ENCODE measurements at places on chromosomes 2 and 18. TPM values are rescaled to one million over a fixed set of nuclear protein-coding genes. Genes with fewer than 3 reads are reported as not detected.

DLX1 gene
- not detected for total RNA-seq

ZNF396 gene
- total RNA-seq: 0.60 TPM

CRYGD gene
- total RNA-seq: not detected

FMNL2 gene
- total RNA-seq: 62.1 TPM

STK39 gene
- 18.4 TPM for total RNA-seq

IMMT gene
- 62.4 TPM for total RNA-seq

DNA sequence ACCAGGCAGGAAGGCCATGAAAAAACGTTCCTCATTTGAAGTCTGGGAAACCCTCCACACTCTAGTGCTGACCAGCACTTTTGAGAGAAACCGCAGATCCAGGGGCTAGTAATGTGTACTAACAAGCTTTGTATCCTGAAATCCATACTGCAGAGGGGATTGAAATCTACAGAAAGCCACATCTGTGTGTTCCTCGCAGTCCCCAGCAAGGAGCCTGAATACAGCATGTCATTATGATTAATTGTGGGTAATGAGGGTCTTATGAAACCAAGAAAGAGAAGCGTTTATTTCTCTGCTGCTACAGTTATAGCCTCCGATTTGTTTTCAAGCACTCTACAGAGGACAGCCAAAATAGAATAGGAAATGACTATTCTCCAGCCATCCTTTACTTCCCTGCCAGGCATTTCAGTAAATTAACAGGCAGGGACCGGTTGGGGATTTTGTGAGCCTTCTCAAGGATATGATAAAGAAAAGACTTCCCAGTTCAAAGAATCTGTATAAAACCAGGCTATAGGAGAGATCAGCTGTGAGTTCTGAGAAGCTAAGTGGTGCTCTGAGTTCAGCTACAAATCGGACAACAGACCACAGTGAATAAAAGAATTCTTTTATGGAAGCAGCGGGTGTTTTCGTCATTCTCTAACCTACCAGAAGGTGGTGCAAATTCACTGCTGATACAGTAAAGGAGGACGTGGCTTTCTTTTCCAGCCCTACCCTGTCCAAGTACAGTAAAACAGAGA, 133.4 kb downstream of the INSIG2 start:
- no peak for DNase-seq

GRCh38 chr2:211103989-211104388, 547.6 kb downstream of the CPS1 start:
- no peak for DNase-seq

DNA sequence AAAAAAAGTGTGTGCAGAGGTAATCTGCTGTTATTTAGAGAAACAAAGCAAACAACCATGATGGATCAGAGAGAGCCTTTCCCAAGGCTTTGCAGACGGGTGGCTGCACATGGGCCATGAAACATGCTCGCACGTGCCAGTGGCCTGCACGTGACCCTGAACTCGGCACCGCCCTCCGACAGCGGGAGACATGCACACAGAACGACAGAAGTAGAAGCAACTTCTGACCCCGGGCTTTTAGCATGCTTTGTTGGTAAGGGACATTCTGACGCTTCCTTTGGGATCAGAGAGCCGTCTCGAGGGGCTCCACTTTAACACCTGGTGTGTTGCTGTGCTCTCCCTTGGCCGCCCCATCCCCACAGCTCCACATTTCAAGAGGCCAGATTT, 112.5 kb downstream of the KCNF1 start:
- no peak for DNase-seq

DNA sequence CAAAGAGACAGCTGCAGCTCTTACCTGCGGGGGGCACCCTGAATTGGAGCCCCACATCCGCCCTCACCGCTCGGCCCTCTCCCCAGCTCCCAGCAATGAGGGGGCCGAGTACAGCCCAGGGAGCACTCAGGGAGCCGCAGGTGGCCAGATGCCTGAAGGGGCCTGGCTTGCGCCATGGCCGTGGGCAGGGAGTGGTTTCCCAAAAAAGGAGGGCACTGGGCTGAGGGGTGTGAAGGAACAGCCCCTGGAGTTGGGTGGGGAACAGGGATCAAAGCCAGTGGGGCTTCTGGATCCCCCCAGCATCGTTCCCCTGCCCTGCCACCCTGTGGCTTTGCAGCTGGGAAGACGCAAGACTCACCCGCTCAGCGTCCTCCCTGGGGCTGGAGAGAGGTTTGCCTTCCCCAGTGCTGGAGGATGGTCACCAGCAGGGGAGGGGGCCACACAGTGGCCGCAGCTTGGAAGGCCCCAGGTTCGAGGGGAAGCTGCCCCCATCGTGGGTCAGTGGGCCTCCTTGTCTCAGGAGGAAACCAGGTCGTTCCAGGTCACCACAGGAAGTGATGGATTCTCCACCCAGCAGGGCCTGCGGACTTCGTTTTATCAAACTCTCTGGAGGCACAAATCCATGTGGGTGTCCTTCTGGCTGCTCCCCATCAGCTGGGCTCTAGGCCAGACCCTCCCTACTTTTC, 68.2 kb upstream of the HPCAL1 start:
- no peak for DNase-seq

DNA sequence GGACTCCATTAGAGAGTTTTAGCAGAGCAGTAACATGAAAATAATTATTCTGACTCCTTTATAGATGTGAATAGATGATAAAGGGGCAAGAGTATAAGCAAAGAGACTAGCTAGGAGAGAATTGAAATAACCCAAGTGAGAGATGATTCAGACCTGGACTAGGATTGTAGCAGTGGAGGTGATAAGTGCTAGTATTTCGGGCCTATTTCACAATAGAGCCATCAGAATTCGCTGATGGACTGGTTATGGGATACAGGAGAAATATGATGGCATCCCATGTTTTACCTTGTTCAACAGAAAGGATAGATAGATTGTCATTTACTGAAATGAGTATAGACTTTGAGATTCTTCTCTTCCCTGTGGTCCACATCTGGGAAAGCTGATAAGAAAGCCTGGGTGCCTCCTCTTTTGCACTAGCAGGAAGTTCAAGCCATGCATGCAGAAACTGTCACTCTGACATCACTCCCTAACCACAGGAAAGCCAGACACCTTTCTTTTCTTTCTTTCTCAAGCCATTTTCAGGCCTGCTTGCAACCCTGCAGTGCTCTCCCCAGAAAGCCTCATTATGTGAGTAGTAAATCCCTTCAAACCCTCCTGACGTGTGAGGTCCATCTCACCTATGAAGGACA, 25.3 kb downstream of the DYNAP start:
- no peak for DNase-seq

- no peak for DNase-seq
Observed at GRCh38 chr2:205401511-205401910, 280.8 kb upstream of the NRP2 start.

DNA sequence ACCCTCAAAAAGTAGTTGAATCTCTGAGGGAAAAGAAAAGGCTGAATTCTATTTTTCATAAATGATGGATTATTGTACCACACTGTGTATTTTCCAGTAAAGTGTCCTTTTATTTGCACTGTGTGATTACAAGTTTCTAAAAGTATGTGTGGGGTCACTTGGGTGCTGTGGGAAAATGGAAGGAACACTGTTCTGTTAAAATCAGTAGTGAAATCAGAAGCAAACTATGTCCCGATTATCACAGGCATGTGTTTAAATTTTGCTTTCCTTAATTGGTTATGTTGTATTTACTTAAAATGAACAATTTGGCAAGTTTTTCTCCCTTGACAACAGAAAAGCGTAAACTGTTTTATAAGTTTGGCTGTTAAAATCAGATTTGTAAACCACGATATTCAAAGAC, 353.1 kb downstream of the ARHGAP15 start:
- no peak for DNase-seq

DNA sequence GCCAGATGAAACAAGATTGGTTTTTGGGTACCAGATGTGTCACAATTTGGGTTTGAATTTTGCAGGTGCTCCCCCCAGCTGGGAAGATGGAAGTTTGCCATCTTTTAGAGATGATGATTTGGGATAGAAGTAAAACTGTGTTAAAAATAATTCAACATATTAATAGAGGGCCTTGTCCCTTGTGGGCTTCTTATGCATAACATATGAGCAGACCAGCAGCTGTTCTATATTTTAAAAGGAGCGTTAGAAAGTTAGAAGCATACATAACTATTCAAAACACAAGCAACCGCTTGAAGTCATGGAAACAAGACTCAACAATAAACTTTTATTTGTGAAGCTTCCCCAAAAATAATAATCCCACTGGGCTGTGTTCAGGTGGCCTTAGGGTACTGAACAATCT, 62.8 kb downstream of the EFEMP1 start:
- DNase-seq: no peak

- no peak for DNase-seq
Observed at GRCh38 chr18:47345291-47345690, 93.8 kb upstream of the SKOR2 start.

DNA sequence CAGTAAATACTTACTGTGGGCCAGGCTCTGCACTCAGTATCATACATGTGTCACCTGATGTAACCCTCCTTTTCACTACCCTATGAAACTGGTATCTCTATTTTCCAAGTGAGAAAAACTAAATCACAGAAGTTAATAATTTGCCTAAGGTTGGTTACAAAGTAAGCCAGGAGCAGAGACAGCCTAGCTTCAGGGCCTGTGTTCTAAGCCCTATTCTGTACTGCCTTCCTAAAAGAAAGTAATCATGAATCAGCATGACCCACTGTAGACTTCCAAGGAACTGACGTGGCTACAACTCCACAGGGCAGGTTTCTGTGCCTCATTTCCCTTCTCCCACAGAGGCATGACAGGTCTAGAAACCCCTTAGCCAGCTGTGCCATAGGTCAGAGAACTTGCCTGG, 14.3 kb downstream of the ZNF142 start:
- no peak for DNase-seq

DNA sequence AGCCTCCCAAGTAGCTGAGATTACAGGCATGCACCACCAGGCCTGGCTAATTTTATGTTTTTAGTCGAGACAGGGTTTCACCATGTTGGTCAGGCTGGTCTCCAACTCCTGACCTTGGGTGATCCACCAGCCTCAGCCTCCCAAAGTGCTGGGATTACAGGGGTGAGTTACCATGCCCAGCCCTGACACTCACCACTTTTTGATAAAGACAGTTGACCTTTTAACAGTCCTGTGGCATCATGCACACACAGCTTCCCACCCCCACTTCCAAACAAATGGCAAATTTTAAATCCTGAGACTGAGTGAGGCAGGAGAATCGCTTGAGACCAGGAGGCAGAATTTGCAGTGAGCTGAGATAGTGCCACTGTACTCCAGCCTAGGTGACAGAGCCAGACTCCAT, 6.2 kb upstream of the DNAJB2 start:
- DNase-seq: no peak

DNA sequence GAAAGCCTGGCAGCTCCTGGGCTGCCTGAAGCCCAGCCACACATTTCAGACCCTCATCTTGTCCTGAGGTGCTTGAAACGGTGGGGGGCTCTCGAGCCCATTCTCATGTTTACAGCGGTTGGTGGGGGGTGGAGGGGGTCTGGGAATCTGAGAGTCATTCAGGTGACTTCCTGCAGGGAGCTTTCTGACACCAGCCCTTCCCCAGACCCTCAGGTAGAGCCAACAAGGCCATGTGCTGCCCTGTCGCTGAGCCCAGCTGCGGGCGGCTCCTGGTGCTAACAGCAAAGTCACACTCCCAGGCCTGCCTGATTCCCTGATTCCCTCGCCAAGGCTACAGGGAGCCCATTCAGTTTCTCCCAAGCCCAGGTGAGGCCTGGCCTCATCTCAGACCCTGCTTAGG, 324.9 kb upstream of the MEX3C start:
- no peak for DNase-seq
